ENCODE measurements at places on chromosomes 11 and 22.

GRCh38 chr11:6440906-6441358 lies at the start of gene HPX:
Gene HPX (minus strand): TSS chr11:6440987. CDS start chr11:6440963, 24 bp downstream.
- DNase-seq: no peak

GRCh38 chr11:118699506-118700220 lies 20.2 kb upstream of the TREH start:
- no peak for DNase-seq

DNA sequence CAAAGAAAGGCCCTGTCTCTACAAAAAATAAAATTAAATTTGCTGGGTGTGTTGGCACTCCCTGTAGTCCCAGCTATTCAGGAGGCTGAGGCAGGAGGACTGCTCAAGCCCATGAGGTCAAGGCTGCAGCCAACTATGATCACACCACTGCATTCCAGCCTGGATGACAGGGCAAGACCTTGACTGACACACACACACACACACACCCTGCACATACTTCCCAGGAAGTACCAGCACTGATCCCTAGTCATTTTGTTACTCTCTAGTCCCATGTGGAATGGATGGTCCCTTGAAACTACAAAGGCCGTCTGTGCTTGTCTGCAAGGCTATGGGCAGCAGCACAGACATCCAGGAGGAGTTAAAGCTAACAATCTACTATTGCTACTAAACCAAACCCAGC lies 59.7 kb upstream of the CYP2D6 start:
- no peak for DNase-seq

- no peak for DNase-seq
Measured at GRCh38 chr11:74494916-74495315, 1.4 kb upstream of the LIPT2 start.

DNA sequence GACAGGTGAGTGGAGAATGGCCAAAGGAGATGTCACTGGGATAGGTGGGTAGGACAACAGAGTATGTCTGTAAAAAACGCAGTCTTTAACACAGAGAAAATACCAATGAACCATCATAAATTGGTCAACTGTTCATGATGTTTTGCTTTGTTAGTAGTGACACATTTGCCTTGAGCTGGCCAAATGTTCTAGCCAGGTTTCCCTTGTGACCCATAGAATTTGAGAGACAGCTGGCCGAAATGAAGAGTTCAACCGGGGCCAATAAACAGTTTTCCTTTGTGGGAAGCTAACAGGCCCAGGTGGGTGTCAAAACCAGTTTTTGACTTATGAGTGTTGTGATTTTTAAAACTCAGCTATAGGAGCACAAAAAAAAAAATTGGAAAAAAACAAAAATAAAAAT lies 116.6 kb upstream of the BID start:
- DNase-seq: no peak

DNA sequence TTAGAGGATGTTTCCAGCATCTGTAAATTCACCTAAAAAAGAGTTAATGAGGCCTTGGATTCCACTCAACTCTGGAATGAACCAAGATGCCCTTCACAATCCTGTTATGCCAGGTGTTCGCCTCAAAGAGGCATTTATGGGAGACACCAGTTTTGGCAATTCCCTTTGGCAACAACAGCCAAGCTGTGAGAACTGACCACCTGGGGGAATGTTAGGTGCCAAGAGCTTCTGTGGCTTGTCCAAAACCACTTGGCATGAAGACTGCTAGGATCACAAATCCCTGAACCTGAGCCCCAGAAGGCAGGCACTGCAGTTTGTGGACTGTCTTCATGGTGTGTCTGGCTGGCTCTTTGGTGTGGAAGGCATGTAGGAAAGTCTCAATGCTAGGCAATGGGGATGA lies 164.4 kb upstream of the BDNF start:
- no peak for DNase-seq
